Daoy (cell line): ENCODE measurements at places on chromosomes 7 and 10. TPM values are rescaled to one million over a fixed set of nuclear protein-coding genes. Genes with fewer than 3 reads are reported as not detected.

Gene ANKRD7
- 5.1 and 7.9 TPM in 2 replicates for total RNA-seq

DNA sequence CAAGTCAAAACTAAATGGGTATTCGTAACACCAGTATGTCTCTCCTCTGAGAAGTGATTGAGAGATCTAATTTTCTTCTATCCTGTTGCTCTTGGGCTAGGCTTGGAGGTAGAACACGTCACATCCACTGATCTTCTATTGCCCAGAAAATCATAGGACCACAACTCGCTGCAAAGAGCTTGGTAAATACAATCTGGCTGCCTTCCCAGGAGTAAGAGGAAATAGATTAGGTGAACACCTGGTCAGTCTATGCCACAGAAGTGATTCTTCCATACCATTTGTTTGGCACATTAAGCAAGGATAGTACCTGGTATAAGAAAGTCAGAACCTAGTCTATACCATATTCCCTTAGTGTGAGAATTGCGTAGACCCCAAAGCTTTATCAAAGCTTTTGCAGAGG, 129.3 kb upstream of the PHYHIPL start:
- DNase-seq: no peak

- DNase-seq: no peak
These were observed 89.6 kb downstream of the LCOR start for GRCh38 chr10:96921655-96922054.

Gene SPDYE3
- total RNA-seq: not detected in 2 replicates

GRCh38 chr10:12906051-12906541, 95.4 kb downstream of the CCDC3 start:
- DNase-seq: no peak

GRCh38 chr10:78717200-78717599, 351.6 kb upstream of the ZMIZ1 start:
- no peak for DNase-seq

DNA sequence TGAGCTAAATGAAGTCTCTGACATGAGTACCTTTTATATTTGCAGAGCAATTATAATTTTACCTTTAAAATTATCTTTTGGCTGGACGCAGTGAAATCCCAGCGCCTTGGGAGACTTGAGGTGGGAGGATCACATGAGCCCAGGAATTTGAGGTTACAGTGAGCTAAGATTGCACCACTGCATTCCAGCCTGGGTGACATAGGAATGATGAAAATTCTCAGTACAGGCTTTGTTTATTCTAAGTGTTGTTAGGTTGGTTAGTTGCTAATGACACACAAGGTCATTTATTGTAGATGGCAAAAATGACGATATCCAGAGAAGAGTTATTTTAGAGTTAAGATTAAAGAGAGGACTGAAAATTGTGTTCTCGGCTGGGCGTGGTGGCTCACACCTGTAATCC, 87.6 kb downstream of the XRCC2 start:
- peak; percentile 72 for DNase-seq

DNA sequence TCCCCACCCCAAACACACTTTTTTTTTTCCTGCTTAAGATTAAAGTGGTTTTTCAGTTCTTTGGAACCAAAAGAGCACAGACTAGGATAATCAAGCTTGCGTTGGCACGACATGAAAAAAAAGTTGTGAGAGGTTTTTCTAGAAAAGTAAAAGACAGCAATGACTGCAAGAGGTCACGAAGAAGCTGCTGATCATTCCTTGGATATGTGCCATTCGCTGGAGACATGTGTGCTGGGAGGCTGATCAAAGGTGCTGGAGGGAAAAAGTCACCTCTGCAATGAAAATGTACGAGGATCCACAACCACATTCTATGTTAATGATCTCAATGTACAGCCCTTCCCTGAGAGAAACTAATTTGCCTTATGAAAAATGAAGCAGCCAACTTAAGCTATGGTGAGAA, 5.4 kb downstream of the AKR1B1 start:
- no peak for DNase-seq

DNA sequence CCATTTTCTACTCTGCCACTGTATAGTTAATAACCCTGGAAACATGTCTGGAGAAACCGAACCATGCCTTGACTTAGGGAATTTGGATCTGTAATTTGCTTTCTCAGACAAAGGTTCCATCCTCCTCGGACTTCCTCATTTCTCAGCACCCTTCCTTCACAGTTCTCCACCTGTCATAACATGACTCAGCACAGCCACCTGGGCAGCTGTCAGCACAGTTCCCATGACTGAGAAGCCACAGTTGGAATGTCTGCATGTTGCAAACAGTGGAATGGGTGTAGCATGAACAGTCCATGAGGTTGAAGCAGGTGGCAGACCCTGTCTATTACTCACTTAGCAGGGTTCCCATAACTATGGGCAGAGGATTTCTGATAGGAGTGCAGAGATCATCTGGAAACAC, 634 bp upstream of the OR9A4 start:
- DNase-seq: peak; percentile 11

Gene ALDH18A1
- 56.6 and 76.3 TPM in 2 replicates for total RNA-seq

Gene SPDYE6
- total RNA-seq: not detected in 2 replicates
